ENCODE measurements at places on chromosomes 12 and 14. TPM values are rescaled to one million over a fixed set of nuclear protein-coding genes. Genes with fewer than 3 reads are reported as not detected.

Gene BICD1
- 4.5 TPM for total RNA-seq

Gene FAM90A1
- not detected for total RNA-seq

Gene STXBP6
- 43.5 TPM for total RNA-seq

Gene MDM2
- 37.6 TPM for total RNA-seq

Gene WDR20
- total RNA-seq, result 20.5 TPM

Gene GLT8D2
- 6.0 TPM for total RNA-seq

Gene RIN3
- 14.7 TPM for total RNA-seq

Gene DIP2B
- total RNA-seq, result 11.4 TPM

Gene PRH2
- not detected for total RNA-seq

Gene ITPR2
- 10.5 TPM for total RNA-seq

Gene SMIM41
- not detected for total RNA-seq

Gene COA8
- 56.2 TPM for total RNA-seq

Gene FOS
- total RNA-seq, result 25.4 TPM

Gene TAS2R7
- not detected for total RNA-seq

Gene IL22
- not detected for total RNA-seq

Gene GPX2
- total RNA-seq, result not detected

Gene NRXN3
- total RNA-seq, result 1.0 TPM

Gene GPR137C
- 0.47 TPM for total RNA-seq

Gene GRIN2B
- total RNA-seq, result 0.17 TPM

Gene PMCH
- total RNA-seq, result not detected

Gene REP15
- total RNA-seq, result 7.5 TPM

Gene SERPINA3
- 63.5 TPM for total RNA-seq

Gene L2HGDH
- 13.4 TPM for total RNA-seq

Gene PRICKLE1
- total RNA-seq, result 17.7 TPM

Gene TNS2
- 120 TPM for total RNA-seq

Gene OAS1
- total RNA-seq, result 8.1 TPM

Gene KRT6A
- 0.27 TPM for total RNA-seq

Gene HIP1R
- 27.4 TPM for total RNA-seq

Gene GYS2
- total RNA-seq, result not detected

Gene ACOT6
- not detected for total RNA-seq

Gene KRT75
- total RNA-seq, result not detected

Gene TRIP11
- 54.3 TPM for total RNA-seq

Gene SIX1
- not detected for total RNA-seq

Gene SERPINA12
- total RNA-seq, result not detected

Gene ENDOU
- total RNA-seq, result 0.30 TPM

Gene LRRC43
- 1.4 TPM for total RNA-seq

Gene CCDC184
- total RNA-seq, result 1.1 TPM

Gene TAMALIN
- total RNA-seq, result 22.2 TPM

Gene TMTC1
- total RNA-seq, result 37.1 TPM

Gene AMIGO2
- 2.1 TPM for total RNA-seq

Gene FAM186B
- total RNA-seq, result 0.47 TPM

Gene UBE3B
- 58.1 TPM for total RNA-seq

Gene CCDC60
- total RNA-seq, result not detected

Gene MYF5
- total RNA-seq, result not detected

Gene VWF
- total RNA-seq, result 275 TPM

Measured in left ventricle myocardium superior (tissue), 1 donor.